ENCODE measurements at places on chromosomes 16 and 17.

DNA sequence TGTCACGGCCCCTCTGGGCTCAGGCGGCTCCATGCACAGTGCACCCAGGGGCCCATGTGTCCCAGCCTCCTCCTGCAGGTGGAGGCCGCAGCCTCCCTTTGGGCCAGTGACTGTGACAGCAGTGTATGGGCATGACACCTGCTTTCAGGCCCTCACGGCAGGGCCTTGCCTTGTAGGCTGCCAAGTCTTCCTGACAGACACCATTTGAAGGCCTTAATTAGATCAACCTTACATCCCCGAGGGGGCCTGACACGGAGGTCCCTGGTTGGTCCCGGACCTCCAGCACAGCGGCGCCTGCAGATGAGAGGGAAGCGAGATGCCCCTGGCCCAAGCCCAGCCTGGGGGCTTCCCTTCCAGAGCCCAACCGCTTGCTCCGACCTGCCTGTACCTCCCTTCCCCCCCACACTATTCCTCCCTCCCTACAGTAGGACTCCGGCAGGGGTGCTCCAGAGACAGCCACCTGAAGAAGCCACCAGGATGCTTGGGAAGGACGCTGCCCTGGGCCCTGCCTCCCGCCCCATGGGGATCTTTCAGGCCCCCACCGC lies 31.9 kb downstream of the BAIAP2 start:
- DNase-seq: no peak

DNA sequence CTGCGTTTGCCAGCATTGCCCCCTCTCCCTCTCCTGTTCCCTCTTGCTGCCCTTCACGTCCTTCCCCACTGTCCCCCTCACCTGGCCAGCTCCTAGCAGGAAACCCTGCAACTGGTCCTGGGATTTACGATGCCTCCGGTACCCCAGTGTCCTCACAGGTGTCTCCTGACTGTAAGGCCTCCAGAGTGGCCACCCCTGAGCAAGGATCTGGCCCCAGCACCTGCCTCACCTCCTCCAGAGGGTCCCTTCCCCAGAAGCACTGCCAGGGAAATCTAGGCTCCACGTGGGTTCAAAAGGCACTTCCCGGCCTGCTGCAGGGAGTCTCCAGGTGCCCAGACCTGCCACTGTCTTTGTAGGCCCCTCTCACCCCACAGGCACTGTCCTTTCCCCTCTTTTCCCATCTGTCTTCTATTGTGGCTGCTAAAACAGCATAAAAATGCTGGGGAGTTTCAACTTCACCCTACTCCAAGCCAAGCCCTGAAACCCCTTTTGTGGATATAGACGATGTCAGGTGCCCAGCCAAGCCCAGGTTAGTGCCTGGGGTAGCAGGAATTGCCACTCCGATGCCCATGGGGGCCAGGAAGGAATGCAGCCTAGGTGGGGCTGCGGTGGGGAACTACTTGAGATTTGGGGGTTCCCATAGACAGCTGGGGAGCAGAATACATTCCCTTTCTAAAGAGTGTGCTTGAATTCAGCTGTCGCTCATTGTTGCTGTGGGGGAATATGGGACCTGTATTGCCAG lies 25.7 kb downstream of the RAB11FIP4 start:
- no peak for DNase-seq

DNA sequence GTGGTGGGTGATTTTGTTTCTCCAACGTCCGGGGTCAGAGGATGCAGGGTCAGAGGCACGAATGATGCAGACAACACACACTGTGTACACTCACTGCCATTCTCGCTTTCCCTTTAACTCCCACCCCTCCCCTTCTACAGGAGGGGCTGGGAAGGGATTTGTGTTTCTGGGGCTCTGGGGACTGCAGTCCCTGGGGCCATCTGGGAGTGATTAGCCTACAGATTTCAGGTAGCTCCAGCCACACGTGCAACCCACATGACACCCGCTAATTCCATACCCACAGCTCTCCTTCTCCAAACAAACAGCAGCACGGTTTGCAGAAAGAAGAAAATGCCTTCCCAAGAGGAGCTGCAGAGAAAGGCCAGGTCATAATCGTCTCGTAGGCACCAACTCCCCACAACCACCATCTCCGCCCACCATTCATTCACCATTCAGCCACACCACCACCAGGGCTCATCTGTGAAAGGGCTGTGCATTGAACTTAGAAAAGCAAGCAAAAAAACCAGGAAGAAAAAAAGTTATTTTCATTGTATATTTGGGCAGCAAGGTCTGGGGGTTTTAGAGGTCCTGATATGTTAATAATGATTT lies 9.4 kb upstream of the SOX9 start:
- no peak for DNase-seq

- DNase-seq: no peak
Measured at GRCh38 chr17:72693956-72694355, 398.5 kb downstream of the SLC39A11 start.

DNA sequence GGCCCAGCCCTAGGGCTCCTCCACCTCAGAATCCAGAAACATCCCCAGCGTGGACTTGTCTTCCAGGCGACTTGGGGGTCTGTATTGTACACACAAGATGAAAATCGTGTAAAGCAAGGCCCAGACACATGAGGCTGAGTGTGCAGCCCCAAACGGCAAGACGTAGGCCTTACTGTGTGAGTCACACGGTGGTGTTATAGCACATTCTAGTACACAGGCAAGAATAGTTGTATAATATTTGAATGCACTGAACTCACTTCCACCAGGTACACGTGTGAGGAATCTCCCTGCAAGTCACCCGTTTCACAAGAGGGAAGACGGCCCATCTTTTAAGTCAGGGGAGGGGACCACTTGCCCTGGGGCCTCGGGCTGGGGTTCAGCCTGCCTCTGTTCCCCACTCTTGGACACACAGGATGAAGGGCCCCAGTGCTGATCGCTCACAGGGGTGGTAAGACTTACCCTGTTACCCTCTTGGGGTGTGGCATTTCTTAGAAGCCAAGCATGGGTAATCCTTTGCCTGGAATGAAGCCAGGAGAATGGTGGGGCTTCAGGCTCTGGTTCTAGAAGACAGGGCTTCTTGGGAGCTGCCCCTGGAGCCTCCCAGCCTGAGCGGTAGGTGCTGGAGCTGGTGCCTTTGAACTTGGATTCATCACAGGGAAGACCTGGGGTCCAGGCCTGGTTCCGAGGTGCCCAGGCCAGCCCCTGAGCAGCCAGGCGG lies 71.3 kb downstream of the SREBF1 start:
- DNase-seq: no peak

DNA sequence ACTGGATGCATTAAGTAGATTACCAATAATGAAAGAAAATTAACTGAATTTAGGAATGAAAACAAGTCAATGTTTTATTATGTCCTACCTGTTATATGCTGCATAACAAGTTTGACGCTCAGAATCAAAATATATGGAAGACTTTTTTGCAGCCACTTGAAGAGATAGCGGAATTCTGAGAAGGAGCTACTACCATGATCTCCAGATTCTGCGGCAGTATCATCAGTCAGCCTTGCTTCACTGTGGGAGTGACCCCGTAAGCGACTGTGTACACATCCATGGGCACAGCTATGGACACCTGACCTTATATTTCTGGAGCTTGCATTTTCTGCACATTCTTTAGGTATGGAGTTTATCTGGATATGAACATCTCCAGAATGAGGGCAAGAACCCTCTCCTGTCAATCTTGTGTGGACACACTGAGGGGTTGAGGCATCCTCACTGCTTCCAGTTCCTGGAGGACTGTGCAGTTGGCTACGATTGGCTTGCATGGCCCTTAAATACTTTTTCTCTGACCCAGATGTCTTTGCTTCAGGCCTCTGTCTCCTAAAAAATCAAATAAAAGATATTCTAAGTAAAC lies 1.7 kb downstream of the RNFT1 start:
- no peak for DNase-seq

GRCh38 chr17:17025621-17026020 lies 16.6 kb upstream of the MPRIP start:
- no peak for DNase-seq

DNA sequence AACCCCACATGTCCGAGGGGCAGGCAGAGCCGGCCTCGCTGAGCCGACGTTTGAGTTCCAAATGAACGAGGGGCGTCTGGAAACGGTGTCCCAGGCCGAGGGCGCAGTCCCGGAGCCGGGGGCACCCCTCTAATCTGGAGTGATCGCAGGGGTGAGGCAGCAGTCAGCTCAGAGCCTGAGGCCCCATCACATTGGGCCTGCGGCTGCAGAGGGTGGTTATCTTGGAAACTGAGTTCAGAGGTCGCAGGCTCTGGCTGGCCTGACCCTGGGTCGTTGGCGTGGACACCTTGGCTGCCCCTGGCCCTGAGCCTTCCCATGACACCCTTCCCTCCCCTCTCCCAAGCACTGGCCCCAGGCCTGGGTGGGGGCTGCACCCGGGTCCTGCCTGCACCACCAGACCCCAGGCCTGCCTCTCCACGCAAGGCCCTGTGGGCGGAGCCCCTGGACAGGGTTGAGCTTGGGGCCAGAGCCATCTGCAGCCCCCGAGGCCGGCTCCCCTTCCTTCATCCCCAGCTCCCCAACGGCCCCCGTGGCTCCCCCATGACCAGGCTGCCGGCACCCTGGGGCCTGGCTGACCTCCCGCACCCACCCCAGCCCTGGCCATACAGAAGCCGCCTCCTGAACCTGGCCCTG lies 45.6 kb downstream of the ZFPM1 start:
- no peak for DNase-seq

- DNase-seq: no peak
Measured at GRCh38 chr17:57480438-57481196, 224.3 kb downstream of the MSI2 start.

- no peak for DNase-seq
Measured at GRCh38 chr16:17724242-17724898, 253.6 kb upstream of the XYLT1 start.

DNA sequence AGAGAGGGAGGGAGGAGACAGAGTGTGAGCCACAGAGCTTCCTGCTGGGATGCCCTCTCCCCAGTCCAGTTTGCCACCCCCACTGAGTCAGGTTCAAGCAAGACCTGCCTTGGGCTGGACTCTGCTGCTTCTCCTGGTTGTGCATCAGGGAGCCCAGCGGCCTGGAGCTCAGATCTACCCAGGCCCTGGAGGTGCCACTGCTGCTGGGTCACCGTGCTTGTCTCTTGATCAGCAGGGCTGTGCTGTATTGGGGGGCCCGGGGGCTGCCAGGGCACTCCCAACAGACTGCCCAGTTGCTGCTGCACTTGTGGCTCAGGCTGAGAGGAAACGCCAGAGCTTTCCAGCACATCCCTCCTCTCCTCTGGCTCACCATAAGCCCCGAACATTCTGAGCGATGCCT lies 8.9 kb downstream of the TLE7 start:
- DNase-seq: no peak

DNA sequence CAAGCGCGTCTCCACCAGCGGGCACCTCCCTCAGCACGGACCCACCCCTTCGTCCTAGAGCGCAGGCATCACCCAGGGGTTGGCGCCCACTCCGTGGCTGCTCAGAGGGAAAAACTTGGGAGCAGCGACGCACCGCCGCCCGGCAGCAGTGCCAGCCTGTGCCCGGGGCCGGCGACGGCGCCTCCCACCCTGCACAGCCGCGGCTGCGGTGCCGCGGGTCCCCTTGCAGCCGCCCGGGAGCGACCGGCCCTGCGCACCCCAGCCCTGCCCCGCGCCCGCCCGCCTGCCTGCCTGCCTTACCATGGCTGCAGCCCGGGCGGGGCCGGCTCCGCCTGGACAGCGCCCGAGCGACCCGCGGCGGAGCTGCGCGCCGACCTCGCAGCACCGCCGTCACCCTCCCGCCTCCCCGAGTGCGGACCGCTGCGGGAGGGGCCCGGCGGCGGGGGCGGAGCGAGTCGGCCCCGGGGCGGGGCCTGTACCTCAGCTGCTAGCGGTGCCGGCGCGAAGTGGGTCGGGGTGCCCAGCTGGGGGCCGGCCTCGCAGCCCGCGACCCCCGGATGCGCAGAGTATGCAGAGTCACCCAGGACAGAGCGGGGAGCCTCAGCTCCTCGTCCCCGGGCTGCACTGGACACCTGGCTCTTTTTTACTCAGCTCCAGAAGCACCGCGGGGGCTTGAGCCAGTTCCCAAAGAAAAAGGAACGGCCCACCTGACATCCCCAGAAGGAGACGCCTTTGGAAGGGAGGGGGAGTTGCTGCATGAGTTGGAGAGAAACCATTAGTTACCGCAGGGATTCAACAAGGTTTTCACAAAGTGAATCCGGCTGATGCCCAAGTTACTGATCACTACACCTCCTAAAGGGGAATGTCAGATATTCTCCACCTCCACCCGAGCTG lies 17.5 kb upstream of the MTMR4 start:
- peak; percentile 14 for DNase-seq

DNA sequence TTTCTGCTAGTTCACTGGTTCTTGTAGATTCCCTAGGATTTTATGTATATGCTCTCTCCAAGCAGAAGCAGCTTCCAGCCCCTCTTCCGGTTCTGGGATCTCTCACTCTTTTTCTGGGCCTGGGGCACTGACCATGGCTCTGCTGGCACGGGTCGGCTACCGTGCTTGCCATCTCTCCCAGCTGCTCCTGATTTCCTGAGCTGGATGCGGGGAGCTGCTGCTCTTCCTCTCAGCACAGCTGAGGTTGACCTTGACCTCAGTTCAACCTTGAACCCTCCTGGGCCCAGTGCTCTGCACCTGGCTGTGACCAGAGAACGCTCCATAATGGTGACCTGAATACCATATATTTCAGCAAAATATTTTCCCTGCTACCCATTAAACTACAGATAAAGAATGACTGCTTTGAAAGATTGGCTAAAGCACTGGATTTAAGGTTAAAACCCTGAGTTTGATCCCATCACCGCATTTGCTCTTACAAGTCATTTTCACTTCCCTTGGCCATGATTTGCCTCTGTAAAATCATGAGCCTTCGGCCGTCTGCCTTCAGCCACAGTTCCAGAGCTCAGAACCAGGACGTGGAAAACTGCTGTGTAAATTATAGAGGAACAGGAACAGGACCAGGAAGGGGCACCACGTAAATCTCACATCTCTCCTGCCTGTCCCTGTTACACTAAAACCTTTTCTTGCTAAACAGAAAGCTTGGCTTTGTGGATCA lies 130.8 kb upstream of the CHMP6 start:
- no peak for DNase-seq
